ENCODE measurements at places on chromosomes 1 and 21.

GRCh38 chr1:86616433-86616832 is 69.6 kb downstream of the CLCA4 start:
- no peak for DNase-seq

GRCh38 chr1:77833521-77834100 is 54.2 kb downstream of the MIGA1 start:
- no peak for DNase-seq

DNA sequence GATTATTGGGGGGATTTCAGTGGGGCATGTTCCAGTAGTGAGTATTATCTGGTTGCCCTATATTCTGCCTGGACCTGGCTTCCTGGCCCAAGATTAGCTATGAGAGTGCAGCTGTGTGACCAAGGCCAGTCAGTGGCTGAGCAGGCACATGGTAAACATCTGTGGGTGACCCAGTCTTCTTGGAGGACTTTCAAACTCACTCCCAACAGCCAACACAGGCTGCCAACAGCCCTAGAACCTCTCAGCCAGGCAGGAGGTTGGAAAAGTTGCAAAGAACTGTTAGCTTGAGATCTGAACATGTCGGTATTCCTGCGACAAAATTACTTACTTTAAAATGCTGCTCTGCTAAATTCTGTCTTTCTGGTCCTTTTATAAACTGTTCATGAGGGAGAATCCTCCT is 192.4 kb downstream of the TGFBR3 start:
- DNase-seq, result no peak

DNA sequence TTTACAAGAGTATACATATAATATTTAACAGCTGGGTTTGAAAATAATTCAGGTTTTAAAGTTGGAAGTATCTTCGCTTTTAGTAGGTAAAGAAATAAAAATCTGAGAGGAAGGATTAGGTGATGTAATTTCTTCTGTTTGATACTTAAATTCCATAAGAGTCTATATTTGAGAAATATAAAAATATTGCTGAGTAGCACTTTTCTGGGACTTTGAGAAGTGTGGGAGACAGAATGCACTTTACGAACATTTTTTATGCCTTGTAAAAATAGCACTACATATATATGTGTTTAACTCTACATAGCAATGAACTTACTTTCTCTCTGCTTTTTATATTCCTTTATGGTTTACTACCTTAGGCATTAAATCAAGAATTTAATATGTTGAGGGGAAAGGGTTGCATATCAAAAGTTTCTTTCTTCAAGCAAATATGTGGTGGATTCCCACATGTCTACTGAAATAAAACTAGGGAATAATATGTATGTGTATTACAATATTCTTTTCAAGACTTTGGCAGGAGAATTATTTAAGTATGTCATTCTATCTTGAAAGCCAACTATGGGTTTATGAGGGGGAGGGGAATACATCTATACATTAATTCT is 266.7 kb upstream of the ADAMTS5 start:
- no peak for DNase-seq

DNA sequence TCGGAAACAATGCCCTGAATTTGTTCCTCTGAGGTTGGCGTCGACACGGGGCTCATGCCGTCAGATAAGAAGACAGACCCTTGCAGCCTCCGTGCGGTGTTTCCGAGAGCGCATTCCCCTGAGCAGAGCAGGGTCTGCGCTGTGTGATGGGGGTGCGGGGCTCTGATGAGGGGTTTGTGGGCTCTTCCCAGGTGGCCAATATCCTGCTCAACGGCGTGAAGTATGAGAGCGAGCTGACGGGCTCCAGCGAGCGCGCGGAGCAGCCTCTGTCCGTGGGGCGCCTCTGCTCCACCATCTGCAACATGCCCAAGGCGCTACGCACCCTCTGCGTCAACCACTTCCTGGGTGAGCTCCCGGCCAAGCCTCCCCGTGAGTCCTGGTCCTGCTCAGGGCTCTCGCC is 17.3 kb downstream of the SLC45A1 start:
- no peak for DNase-seq

- no peak for DNase-seq
These were observed 64.3 kb upstream of the ZC3H12A start for GRCh38 chr1:37410105-37410504.

DNA sequence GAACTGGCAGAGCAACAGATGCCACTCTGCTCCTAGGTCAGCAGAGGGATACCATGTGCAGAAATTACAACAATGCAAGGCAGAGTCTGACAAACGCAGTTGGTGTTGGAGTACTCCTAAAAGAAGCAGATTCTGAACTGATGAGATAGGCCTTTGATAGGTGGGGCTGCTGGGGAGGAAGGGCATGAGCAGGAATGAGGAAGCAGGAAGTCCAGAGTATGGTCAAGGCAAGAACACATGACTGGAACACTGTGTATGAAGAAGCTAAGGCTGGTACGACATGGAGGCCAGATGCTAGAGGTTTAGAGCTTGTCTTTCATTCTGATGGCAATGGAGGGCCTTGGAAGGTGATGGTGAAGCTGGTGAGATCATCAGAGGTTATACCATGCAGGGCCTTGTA is 11.5 kb upstream of the THRAP3 start:
- no peak for DNase-seq

GRCh38 chr1:237751090-237751489 is 139.6 kb downstream of the ZP4 start:
- no peak for DNase-seq

DNA sequence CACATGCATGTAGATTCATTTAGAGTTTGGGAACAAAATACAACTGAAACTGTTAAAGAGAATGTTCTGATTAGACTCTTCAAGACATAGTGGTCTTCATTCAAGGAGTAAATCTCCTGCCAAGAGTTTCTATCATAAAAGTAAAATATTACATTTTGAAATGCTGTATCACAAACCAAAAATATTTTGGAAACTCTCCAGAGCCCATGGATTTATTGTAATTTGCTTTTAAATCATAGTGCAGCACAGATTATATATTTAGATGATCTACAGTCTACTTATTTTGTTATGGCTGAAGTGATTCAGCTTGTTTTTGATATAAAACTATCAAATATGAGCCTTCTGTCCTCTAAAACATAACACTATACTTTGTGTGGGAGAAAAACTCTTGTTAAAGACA is 105.3 kb downstream of the DISP1 start:
- DNase-seq, result no peak

DNA sequence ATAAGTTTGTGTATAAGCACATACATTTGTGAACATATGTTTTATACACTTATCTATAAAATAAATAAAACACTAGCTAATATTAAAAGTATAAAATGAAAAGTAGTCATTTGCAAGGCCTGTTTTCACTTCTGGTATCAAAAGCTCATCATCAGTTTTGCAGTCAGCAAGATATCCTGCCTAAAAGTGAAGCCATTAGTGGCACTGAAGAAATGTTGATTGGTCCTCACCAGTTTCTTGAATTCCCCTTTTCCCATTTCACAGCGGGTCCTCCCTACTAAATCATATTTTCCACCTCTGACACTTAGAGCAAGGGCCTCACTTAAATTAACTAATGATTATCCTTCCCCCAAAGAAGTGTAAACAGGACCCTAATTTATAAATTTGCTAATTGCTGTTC is 6.7 kb downstream of the TBX15 start:
- no peak for DNase-seq

DNA sequence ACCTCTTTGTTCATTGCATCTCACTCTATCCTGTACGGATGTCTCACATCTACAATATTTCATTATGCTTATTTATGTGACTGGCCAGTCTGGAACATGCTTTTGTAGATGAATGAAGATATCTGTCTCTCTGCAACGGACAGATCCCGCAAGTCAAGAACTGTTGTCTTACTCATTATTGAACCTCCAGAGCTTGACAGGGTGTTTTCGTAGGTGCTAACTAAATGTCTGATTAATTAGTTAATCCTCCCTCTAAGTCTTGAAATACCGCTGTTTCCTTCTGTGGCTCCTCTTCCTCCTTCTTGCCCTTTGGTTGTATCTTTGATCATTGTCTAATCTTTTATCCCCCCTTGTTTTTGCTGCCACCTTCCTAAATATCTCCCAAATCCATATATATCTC is 3.2 kb upstream of the C1orf162 start:
- DNase-seq, result no peak
